ENCODE measurements at places on chromosomes 16 and 17. TPM values are rescaled to one million over a fixed set of nuclear protein-coding genes. Genes with fewer than 3 reads are reported as not detected.

DNA sequence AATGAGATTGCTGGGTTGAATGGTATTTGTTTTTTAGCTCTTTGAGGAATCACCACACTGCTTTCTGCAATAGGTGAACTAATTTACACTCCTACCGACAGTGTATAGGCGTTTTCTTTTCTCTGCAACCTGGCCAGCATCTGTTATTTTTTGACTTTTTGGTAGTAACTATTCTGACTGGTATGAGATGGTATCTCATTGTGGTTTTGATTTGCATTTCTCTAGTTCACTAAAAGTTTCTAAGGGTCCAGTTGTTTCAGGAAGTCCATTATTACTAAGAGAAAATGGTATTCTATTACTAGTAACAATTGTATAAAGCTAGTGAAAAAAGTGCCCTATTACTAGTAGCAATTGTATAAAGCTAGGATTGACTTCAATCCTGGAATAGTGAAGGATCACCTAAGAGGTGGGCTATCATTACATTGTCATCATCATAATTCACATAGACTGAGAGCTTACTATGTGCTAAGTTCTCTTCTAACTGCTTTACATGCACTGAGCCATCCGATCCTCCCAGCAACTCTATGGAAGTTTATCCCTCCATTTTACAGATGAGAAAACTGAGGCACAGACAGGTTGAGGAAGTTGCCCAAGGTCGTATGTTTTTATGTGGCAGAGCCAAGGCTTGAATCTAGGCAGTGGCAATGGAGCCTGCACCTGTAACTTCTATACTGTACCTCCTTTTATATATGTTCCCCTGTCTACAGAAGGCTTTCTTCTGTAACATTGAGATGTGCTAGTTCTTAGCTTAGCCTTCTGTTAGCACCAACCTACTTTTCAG, 13.4 kb upstream of the SMIM36 start:
- no peak for DNase-seq

DNA sequence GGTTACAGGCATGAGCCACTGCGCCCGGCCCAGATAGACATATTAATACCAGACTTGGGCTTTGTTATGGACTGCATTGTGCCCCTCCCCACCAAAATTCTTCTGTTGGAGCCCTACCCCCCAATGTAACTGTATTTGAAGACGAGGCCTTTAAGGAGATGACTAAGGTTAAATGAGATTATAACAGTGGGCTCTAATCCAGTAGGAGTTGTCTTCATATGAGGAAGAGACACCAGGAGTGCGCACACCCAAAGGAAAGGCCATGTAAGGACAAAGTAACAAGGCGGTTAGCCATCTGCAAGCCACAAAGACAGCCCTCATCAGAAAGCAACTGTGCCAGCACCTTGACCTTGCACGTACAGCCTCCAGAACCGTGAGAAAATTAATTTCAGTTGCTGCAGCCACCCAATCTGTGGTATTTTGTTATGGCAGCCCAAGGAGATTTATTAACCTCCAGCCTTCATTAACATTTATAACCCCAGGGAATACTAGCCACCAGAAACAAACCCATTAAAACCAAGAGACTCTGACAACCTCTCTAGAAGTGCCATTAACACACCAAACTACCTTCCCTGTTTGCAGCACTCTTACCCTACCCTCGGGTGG, 107.6 kb downstream of the TTC19 start:
- DNase-seq, result no peak

The TP53TG3C gene
- total RNA-seq, result not detected

The CLEC19A gene
- total RNA-seq, result not detected

- DNase-seq, result no peak
These were observed 3.0 kb downstream of the NGFR start for GRCh38 chr17:49498029-49498615.

- no peak for DNase-seq
These were observed 1.2 kb downstream of the SPDYE4 start for GRCh38 chr17:8757189-8757588.

The KRTAP4-1 gene
- not detected for total RNA-seq

DNA sequence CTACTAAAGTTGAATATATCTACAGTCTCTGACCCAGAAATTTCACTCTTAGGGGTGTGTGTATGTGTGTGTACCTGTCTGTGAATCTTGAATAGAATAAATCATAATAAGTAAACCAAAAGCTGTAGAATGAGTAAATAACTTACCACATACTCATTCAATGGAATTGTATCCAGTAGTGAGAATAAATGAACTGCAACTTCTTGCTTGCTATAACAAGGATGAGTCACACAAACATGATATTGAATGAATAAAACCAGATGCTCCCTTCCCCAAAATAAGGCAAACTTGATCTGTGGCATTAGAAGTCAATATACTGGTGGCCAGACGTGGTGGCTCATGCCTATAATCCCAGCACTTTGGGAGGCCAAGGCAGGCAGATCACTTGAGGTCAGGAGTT, 259.8 kb upstream of the MON1B start:
- no peak for DNase-seq

GRCh38 chr16:71564335-71564967, 12.4 kb downstream of the TAT start:
- DNase-seq, result no peak

- DNase-seq, result no peak
These were observed 50.3 kb downstream of the N4BP1 start for GRCh38 chr16:48559462-48560211.

The MFAP4 gene
- 3.7 TPM for total RNA-seq

The ATP2A1 gene
- total RNA-seq, result 2.0 TPM

The DBNDD1 gene
- 18.1 TPM for total RNA-seq

- DNase-seq, result no peak
These were observed 16.9 kb downstream of the MYO1D start for GRCh38 chr17:32859857-32860525.

The PKMYT1 gene
- 3.9 TPM for total RNA-seq

The CCL23 gene
- not detected for total RNA-seq

GRCh38 chr16:12210925-12211869, 234.7 kb downstream of the SNX29 start:
- no peak for DNase-seq

Data from astrocyte (in vitro differentiated cells and primary cell).